GM18507 (cell line): ENCODE measurements at places on chromosomes 1 and 21.

DNA sequence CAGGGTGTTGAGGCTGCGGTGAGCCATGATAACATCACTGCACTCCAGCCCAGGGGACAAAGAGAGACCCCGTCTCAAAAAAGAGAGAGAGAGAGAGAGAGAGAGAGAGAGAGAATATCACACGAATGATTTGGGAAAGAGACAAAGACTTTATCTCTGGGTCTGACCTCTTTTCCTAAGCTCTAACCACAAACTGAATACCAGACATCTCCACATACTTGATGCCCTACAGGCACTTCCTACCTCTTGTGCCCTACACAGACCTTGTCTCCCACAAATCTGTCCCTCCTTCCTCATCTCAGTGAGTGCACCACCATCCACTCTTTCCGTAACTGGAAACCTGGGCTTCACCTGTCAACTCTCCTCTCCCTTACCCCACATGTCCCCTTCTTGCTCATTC is 27.0 kb upstream of the PTCH2 start:
- DNase-seq: no peak

DNA sequence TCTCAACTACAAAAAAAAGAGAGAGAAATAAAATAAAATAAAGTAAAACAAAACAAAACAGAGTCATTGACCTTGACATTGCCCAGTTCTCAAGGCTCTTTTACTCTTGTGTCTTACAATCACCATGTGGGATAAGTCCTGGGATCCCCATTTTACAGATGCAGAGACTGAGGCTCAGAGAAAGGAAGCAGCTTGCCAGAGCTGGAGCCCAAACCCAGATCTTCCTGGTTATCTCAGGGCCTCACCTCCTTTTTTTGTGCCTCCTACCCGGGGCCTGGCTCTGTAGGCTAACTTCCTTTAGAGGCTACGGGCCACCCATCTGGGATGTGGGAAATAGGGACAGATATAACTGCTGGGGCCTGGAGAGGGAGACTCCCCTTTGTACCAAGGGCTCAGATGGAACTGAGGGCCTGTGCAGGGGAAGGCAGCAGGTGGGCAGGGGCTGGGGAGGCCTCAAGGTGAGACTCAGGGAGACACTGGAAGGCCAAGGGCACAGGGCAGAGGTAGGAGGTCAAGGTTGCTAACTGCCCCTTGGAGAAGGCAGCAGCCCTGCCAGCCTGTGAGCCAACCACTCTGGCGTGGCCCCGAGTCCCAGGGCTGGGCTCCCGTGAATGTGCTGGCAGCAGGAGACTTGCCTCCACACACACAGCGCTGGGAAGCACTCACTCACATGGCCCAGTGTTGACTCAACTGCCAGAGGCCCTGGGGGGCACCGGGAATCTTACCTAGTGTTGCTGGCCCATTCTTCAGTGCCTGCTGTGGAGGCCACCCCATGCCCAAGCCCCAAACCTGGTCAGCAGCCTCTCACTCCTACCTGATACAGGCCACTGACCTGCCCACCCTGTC is 6.5 kb upstream of the ECE1 start:
- no peak for DNase-seq

GRCh38 chr1:29991025-29991424 is 732.4 kb downstream of the MATN1 start:
- DNase-seq: no peak

DNA sequence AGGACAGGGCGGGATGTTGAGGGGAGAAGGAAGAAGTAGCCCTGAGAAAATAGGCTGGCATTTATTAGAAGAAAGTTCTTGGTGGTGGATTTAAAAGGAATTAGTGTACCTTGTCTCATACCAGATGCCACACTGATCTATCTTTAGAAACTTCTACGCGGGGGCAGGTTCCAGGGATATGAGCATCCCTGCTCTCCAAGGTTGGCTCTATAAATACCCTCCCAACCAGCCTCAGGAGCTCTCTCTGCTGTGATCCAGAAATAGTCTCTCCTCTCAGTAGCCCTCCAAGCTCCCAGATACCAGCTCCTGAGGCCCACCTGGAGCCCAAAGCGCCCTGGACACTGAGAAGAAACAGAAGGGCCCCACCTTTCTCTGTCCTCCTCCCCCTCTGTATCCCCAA is 128.3 kb upstream of the TNR start:
- DNase-seq: no peak

GRCh38 chr1:201028461-201028889 is 5.0 kb upstream of the KIF21B start:
- DNase-seq: no peak

DNA sequence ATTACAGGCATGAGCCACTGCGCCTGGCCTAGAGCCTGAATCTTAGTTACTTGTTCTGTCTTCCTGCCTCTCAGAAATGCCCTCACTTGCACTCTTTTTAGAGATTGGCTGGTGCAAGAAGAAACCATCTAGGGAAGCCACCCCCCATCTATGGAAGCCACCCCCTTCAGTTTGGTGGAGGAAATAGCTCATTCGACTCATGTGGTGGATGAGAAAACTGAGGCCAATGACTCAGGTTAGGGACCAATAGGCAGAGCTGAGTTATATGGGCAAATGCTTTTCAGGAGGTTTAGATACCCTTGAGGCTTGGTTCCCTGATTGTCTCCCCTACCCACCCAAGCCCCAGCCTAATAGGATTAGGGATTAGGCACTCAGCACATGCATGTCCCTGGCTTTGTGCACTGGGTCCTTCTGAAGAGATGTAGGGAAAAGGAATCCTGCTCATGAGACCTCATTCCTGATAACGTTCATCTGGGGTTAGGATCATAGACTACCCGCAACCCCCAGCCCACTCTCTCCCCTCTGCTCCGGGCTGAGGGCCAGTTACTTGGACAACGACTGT is 77.1 kb downstream of the PAX7 start:
- no peak for DNase-seq

DNA sequence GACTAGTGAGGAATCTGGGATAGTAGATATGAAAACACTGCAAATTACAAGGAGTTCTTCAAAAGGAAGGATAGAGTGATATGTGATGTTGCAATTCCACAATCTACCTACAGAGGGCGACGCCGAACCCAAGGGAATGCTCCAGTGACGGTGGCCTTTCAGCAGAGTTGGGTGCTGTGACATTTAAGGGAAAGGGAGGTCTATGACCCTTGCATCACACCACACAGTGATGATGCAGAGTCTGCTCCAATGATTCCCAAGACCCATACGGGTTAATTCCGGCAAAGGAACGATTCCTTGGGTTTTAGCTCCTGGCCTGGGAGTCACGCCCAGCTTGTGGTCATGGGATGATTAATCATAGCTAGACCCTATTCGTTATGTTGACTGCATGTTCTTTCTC is 123.0 kb upstream of the IGSF21 start:
- DNase-seq: peak; percentile 17

DNA sequence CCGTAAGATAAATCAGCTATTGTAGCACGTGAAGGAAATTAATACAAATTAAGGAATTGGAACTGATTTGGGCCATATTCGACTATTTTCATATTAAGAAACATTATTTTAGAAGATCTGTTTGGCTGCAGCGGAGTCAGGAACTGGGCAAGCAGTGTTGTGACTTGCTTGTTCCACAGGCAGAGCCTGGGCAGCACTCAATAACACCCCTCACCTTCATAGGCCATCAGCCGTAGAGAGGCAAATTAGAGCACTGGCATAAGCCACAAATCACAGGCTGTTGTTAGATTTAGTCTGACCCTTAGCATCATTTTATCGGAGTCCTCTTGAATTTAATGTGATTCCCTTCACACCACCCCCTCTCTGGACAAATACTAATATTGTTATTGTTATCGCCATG is 72.8 kb downstream of the PBX1 start:
- no peak for DNase-seq

DNA sequence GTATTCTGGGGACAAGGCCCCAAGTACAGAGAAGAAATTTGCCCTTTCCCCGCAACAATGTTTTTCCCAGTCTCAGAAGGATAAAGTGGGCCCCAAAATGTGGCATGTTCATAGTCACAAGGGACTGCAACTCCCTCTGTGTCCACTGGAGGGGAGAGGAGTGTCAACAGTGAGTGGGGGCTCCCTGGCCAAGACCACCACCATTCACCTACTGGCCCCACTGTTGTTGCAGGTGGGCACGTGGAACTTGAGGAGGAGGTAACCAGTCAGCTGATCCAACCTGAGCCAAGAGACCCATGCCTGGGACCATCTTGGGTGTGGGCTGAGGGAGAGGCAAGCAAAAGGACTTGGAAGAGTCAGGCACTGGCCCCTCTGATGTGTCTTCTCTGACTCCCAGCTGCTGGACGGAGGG is 777 bp downstream of the NUDT17 start:
- DNase-seq: no peak

DNA sequence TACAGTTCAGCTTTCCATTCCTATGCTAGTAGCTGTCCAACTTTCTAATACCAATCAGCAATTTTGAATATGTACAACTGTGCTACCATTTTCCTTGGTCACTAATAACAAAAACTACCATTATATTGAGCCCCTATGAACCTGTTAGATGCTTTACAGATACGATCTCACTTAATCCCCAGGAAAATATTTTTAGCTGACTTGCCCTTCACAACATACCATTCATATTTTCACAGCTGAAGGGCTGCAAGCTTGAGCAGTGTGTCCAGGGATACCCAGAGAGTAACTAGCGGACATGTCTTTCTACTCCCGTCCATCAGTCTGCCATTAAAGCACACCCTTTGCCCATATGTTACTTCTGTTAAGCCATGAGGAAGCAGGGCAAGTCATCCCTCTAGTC is 140.5 kb downstream of the SPATA46 start:
- no peak for DNase-seq

GRCh38 chr1:229781453-229781852 is 155.4 kb downstream of the URB2 start:
- DNase-seq: no peak

DNA sequence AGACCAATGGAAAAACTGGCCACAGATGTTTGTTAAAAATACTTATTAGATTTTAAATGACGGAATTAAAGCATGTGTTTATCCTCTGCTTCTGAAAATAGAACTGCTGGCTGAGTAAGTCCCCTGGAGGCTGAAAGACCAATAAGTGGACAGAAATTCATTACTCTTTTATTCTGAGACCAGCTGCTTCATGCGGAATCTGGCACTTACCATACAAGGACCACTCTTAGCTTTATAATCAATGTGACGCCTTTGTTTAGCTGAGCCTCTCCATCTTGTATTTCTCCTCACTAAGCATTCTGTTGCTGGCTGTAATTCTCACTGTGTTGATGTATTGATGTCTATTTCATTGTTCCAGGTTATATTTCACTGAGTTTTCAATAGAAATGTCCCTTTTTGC is 6.3 kb upstream of the EXO1 start:
- DNase-seq: no peak

DNA sequence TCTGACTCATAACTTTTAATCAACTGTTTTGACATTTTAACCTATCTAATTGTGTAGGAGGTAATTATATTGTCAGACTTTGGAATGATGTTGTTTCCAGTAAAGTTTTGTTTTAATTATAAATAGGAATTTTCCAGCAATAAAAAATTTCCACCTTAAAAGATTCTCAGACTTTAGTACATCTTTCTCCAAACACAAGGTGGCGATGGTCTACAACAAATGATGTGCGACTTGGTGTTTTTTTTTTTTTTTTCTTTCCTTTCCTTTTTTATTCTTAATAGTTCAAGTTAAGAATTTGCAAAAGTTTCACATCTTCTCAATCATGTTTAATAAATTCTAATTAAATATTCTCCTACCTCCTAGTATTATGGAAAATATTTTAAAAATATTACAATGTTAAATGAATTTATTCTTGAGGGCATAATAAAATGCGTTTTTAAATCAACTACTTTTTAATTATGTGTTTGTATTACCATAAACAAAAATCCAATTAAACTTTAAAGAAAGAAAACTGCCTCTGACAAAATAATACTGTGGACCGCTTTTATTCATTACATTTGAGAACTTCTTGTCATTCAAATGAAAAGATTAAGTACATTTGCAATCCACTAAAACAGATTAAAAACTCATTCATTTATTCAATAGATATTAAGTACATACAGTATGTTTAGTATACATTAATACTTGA is 4.4 kb upstream of the ADAMTS1 start:
- DNase-seq: no peak

DNA sequence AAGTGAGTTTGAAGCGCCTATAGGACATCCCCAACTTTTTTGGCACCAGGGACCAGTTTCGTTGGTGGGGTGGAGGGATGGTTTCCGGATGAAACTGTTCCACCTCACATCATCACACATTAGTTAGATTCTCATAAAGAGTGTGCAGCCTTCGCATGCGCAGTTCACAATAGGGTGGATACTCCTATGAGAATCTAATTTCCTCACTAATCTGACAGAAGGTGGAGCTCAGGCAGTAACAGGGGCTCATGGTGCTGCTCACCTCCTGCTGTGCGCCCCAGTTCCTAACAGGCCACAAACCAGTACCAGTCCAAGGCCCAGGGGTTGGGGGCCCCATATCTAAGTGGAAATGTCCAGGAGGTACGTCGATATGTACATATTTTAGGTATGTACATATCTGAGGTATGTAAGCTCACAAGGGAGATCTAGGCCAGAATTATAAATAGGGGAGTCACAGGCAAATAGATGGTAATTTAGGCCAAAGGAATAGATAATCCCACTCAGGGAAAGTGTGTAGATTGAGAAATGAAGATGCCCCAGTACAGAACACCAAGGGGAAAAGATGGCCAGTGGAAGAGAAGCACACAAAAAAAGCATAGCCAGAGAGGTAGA is 27.5 kb upstream of the RASAL2 start:
- DNase-seq: no peak

GRCh38 chr1:227343206-227343605 is 24.9 kb upstream of the CDC42BPA start:
- DNase-seq: no peak

- no peak for DNase-seq
Measured at GRCh38 chr21:46051821-46052675, 45.9 kb upstream of the COL6A2 start.

DNA sequence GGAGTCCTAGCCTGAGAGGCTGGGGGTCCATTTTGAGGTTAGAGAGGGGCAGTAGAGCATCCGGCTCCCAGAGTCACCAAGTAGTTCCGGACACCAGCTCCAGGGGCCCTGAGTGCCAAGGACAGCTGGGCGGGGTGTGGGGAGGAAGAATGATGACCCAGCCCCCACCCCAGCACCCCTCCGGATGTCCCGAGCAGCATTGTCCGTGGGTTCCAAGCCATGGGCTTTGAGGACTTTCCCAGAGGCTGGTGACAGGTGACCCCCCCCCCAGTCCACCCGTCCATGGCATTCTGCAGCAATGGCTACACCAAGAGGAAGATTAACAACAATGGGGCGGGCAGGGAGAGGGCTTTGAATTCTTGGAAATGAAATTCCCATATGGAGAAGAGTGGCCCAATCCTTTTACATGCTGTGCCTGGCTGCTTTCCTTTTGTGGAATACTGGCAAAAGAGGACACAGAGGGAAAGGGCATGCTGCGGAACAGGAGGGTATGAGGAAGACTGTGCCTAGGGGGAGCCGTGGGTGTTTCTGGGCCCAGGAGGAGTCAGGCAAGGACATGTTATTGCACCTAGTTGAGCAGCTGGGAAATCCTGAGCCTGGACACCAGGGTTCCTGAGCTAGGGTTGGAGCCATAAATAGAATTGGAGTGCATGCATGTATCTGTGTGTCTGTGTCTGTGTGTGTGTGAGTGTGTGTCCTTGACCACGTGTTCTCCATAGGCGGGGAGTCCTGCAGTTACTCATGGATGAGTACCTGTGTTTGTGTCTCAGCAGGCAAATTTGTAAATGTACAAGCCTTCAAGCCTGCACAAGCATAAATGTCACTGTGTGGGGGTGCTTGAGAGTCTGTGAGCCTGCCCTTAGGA is 956 bp downstream of the ATP1A2 start:
- no peak for DNase-seq
